Amniotic stem cell (primary cell): ENCODE measurements at places on chromosomes 7 and 10.

- no peak for DNase-seq
Measured at GRCh38 chr10:72278668-72279393, 5.1 kb downstream of the DDIT4 start.

GRCh38 chr10:71080381-71081228, 131.8 kb upstream of the UNC5B start:
- no peak for DNase-seq

DNA sequence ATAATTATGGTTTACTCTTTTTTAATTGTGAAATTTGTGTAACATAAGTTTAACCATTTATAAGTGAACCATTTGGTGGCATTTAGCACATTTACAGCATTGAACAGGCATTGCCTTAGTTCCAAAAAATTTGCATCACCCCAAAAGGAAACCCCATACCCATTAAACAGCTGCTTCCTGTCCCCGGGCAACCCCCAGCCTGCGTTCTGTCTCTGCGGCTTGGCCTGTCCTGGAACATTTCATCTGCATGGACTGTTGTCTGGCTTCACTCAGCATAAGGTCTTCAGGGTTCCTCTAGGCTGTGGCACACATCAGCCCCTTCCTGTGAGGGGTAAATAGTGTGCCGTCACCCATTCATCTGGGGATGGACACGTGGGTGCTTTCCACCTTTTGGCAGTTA, 6.9 kb downstream of the RET start:
- no peak for DNase-seq

GRCh38 chr10:49275896-49276295, 23.1 kb upstream of the C10orf71 start:
- DNase-seq = no peak

- DNase-seq = no peak
Measured at GRCh38 chr10:35343739-35344138, 7.4 kb downstream of the CCNY start.

- no peak for DNase-seq
Measured at GRCh38 chr10:123097039-123097438, 38.7 kb upstream of the HMX3 start.

DNA sequence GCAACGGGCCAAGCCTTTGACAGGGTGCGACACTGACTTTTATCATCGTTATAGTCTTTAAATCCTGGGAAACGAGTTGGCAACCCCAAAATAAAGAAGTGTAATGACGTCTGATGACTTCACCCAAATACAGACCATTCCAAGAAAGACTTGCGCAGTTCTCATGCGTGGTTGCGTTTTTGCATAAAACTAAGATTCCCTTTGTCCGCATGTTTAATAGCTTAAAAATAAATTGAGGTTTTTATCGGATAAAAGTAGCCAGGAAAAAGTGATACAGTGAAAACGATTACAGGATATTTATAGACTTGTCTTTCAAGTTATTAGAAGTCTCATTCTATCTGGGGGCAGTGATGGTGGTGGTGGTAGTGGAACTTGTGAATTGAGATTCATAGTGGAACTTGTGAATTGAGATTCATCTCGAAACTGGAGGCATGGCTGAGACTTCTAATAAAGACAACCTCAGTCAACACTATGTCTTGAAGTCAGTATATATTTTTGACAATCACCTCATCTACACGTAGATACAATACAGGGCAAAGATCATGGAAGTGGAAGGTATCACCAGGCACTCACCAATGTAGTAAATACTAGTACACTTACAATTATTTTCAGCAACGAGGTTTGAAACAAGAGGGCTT, 1.2 kb upstream of the NAMPT start:
- DNase-seq = no peak

DNA sequence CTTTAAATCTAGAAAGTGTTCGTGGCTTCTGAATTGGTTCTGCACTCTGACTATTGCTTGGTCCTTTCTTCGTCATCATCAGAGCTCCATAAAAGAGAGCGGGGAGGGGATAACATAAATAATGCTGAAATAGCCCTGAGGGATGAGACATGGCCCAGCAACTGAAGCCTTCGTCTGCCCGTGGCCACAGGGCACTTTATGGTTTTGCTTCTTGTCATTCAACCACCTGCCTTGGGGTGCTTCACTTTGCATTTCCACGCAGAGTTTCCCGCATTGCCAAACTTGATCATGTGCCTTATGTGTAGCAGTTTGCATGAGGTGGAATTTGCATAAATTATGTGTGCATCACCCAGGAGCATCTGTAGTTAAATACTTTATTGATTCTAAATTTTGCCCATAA, 15.9 kb downstream of the GSTO2 start:
- DNase-seq = no peak

- no peak for DNase-seq
Measured at GRCh38 chr7:84216472-84216871, 21.9 kb upstream of the SEMA3A start.

- DNase-seq = peak; percentile 13
Measured at GRCh38 chr10:95818668-95819067, 62.7 kb downstream of the ENTPD1 start.

DNA sequence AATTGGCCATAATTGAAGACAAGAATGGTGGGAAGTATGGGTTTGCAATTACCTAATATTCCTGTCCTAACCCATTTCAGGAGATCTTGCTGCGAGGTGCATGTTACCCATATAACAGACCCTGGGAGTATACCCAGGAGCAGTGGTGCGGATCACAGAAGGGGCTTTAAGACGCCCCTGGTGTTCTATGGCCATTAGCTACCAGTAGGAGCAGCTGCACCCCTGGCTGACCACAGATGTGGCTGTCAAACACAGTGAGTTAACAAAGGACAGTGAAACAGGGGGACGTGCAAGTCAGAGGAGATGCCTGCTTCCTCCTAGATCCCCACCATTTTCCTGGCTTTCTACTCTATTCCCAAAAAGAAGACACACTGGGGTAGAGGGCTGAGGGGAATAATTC, 25.2 kb downstream of the AOC1 start:
- no peak for DNase-seq

DNA sequence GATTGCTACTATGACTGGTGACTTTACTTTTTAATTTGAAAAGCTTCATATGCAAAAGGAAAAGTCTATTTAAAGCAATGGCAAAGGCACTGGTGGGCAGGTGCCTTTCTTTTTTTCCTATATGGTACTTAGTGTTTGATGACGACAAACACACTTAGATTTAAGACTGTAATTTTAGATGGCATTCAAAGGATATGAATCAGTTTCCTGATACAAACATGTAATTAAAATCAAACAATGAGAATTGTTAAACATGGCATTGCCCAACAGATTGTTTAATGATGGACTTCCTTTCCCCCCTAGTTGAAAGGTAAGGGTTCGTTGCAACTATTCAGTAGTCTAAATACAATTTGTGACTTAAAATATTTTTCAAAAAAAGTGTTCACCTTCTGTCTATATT, 106.5 kb upstream of the SEMA3C start:
- DNase-seq = no peak

DNA sequence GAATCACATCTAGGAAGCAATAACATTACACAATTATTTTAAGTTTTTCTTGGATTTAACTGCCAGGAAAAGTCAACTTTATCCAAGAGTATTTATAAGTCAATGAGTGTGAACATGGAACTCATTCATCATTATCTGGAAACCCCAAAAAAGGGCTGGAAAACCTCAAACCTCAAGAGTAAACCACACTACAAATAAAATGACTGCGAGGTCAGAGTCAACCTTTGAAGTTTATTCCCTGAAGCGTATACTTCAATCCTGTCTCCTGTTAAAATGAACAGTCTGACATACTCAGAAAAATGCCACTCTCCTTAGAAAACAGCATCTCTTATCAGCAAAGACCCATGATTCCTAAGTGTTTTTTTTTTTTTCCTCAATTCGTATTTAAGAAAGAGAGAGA, 86.5 kb downstream of the RELN start:
- no peak for DNase-seq

DNA sequence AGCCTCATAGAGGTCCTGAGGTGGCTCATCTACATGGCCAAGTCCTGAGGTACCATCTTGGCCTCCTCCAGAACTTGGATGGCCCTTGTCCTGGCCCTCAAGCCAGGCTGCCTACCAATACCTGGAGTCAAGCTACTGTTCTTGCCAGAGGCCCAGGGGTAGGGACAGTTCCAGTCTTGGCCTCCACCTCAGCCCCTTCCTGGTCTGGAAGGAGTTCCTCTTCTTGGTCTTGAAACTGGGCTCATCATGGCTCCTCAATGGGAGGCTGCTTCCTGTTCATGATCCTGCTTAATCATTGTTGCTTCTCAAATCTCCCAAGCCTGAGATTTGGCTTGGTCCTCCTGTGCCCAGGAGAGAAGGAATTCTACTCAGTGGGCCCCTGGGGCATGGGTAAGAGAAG, 3.9 kb downstream of the HPS6 start:
- DNase-seq = no peak

- DNase-seq = no peak
Measured at GRCh38 chr10:112912410-112912928, 37.6 kb upstream of the TCF7L2 start.

DNA sequence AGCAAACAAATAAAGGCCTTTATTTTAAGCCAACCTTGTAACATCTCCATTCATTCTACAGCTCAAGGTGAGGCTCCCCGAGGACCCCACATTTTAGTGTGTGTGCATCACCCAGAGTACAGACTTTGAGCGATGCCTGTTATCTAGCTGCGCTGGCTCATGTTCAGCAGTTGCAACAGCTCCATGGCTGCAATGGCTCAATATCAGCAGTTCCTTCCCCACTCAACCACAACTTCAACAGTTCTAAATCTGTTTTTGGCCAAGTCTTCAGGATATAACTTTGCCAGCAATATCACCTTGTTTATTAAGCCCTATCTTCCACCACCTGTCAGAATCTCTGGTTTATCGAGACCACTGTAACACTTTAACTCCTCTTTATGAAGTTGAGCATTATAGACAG, 95.8 kb downstream of the WNT2 start:
- no peak for DNase-seq

GRCh38 chr10:72759584-72759983, 67.6 kb downstream of the MCU start:
- DNase-seq = no peak

DNA sequence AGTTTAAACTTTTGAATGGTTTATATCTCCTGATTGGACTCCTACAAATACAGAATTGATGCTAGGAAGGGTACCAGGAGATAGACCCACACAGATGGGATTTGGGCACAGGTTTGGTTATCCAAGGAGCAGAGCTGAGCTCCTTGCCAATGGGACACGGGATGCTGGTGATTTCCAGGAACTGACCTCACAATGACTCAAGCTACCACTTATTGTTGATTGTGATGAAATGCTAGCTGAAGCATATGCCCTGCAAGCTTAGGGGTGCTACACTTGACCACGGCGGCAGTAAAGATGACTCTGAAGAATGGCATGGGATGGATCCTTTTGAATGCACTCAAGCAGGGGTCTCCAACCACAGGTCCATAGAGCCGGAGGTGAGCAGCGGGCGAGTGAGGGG, 45.5 kb upstream of the VKORC1L1 start:
- DNase-seq = no peak

DNA sequence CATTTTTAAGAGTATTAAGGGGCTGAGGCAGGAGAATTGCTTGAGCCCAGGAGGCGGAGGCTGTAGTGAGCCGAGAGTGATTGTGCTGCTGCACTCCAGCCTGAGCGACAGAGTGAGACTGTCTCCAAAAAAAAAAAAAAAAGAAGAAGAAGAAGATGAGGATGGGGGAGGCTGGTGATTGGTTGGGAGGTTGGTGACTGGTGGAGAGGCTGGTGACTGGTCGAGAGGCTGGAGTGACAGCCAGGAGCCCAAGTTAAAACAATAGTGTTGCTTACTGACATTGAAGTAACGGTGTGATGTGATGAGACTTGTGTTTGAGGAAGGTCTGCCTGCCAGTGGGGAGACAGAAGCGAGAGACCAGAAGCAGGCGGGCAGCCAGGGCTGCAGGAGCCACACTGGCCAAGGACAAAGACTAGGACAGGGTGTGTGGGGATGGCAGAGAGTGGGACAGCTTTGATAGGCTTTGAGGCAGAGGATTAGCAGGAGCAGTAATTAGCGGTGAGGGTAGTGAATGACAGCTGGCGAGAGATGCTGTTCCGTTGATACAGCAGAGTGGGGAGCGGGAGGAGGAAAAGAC, 4.9 kb downstream of the SRRT start:
- DNase-seq = no peak

- peak; percentile 72 for DNase-seq
Measured at GRCh38 chr7:6516387-6516983, 34.8 kb downstream of the GRID2IP start.

DNA sequence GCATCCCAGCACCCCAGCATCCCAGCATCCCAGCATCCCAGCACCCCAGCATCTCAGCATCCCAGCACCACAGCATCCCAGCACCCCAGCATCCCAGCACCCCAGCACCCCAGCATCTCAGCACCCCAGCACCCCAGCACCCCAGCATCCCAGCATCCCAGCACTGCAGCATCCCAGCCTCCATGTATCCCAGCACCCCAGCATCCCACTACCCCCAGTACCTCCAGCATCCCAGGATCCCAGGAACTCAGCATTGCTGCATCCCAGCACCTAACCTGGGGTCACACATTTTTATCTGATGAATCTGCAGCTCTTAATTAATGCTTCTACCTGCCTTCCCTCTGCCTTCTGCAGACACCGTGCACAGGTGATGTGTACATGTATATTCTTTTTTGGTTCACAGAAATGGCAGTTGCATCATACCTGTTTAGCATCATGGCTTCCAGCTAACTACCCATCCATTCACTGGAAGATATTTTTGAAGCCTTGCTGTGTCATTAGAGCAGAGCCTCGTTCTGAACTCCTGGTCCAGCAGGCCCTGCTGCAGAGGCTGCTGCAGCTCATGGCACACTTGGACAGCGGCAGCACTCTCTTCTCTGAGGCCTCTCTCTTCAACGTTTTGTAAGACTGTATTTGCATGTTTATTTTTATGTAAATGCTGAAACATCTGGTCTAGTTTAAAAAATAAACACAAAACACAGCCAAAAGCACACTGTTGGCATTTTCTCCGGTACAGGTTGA, 4.6 kb upstream of the CFAP46 start:
- no peak for DNase-seq

DNA sequence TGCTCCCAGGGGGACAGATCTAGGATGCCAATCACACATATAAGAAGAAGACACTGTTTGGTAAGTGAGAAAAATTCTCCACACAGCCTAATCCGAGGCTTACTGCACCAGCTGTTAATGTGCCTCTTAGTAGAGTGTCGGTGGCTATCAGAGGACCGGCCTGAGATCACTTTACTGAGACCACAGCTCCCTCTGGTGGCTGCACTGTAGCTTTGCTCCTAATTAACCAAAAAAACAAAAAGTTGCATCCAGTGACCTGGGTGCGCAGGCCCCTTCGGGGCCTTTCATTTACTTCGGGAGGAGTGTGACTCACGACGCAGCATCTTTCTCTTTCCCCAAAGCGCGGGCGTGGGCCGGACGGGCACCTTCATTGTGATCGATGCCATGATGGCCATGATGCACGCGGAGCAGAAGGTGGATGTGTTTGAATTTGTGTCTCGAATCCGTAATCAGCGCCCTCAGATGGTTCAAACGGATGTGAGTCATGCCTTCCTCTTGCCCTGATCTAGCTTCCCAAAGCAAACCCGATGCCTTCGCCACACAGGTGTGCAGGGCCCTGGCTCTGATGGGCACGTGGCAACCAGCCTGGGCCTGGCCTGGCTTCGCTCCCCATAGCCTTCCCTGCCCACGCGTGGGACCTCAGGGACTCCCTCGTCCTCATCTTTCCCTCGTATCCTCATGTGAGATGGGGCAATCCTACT, 56.7 kb downstream of the MKI67 start:
- DNase-seq = peak; percentile 46

GRCh38 chr7:43621729-43622448, 39.0 kb downstream of the STK17A start:
- no peak for DNase-seq
